ENCODE measurements at places on chromosomes 4 and X.

DNA sequence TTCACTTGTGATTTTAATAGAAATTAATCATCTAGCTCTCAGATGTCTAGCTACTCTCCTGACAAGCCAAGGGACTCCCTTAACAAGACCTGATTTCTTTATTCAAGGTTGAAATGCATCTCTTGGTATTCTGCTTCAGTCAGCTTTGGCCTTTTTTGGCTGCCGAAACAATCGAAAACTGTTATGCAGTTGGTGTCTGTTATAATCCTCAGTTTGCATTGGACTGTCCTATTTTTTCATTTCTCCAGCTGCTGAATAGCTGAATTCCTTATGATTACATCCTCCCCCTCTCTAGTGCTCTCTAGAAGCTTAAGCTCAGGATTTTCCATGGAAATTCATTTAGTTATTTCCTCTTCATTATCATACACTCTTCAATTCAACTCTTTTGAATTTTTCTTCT is 177.2 kb downstream of the TRIML1 start:
- DNase-seq = no peak

GRCh38 chrX:114717921-114718320 is 134.0 kb downstream of the HTR2C start:
- DNase-seq = no peak

DNA sequence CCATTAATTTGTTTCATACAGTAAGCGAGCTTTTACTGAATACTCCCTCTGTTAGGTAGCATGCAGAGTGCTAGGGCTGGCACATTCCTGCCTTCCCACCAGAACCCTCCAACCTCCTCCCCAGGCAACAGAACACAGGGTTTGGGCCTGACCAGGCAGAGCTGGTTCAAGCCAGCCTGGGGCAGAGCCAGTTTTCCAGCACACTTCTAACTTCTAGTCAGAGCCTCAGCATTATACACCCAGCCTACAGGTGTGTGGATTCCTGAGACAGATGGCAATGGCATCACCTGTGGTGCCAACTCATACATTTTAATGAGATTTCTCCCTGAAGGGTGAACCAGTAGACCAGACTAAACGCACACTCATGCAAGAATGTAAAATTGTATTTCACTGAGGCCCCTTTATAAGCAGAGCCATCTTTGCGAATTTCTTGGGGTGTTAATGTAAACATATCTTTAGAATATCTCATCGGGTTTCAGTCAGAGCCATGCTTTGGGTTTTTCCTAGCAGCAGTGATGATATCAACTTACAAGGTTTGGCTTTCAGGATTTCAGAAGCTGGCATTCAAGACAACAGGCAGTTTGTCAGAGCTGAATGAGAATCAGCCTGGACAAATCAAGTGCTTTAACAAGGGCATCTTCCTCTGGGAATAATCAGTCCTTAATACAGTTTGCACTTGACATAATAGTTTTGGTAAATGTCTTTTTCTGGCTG is 92.0 kb downstream of the GATB start:
- DNase-seq = no peak

GRCh38 chr4:82623121-82623683 is 61.4 kb upstream of the TMEM150C start:
- no peak for DNase-seq

GRCh38 chrX:9286234-9286633 is 178.6 kb upstream of the TBL1X start:
- DNase-seq = no peak

DNA sequence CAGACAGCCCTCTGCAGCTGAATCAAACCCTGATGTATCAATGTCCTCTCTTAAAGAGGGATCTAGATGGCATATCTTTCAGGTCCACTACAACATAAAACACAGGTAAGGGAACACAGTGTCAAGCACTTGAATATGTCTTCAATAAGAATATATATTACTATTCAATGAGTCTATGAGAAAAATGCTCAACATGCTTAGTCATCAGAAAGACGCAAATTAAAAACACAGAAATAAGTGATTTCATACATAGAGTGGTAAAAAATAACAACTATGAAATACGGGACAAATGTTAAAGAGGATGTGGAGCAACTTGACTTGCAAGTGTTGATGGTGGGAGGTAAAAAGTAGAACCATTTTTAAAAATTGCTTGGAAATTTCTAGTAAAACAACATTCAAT is 544.6 kb upstream of the HS3ST1 start:
- no peak for DNase-seq

DNA sequence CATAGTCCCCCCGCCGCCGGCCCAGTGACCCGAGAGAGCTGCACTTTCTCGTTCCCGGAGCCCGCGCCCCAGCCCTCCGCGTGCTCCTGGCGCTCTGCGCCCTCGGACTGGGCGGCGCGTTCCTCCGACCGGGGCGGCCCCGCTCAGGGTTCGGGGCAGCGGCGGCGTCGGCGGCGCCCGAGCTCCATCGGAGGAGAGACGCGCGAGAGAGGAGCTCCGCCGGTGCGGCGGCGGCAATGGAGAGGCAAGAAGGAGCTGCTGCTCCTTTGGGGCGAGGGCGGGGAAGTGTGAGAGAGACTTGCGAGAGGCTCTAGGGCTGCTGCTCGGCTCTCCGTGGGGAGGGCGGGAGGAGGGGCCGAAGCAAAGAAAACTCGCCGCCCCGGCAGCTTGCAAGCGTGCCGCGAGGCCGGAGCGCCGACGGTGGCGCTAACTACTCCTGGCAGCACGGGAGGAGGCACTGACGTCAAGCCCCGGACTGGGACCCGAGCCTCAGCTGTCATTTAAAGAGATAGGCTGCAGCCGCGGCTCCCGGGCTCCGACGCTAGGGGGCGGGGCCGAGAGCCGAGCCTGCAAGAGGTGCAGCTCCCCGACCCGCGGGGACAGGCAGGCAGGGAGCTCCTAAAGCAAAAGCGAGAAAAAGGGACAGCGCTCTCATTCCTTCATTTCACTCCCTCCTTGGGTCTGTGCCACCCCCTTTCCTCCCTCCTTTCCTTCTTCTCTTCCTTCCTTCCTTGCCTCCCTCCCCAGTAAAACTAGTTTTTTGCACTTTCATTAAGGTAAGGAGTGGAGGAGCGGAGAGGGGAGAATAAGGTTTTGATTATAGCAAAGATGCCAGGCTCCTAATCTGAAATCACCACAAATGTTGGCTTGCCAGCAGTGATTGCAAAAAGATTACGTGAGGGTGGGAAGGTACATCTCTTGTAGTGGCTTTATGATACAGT is at the start of gene KCTD8:
Gene KCTD8 (minus strand): TSS at position 289 of the 941 bp plus-strand sequence.
- peak; percentile 73 for DNase-seq

GRCh38 chrX:149908727-149909126 is 20.6 kb upstream of the HSFX4 start:
- DNase-seq = no peak

DNA sequence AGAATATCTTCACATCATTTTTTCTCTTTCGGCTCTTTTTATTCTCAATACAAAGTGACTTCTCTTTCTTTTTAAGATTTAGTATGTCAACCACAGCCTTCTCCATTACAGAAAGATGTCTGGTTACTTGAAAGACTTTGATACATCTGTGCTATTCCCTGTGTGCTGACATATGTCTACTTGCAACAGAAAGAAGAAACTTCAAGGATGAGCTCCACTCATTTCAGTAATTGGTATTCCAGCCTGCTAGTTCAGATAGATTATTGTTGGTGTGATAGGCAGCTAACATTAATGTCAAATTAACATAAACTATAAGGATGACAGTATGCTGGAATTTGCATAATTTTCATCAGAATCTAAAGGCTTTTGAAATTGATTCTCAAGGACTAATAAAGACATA is 948.7 kb downstream of the PCDH18 start:
- no peak for DNase-seq

DNA sequence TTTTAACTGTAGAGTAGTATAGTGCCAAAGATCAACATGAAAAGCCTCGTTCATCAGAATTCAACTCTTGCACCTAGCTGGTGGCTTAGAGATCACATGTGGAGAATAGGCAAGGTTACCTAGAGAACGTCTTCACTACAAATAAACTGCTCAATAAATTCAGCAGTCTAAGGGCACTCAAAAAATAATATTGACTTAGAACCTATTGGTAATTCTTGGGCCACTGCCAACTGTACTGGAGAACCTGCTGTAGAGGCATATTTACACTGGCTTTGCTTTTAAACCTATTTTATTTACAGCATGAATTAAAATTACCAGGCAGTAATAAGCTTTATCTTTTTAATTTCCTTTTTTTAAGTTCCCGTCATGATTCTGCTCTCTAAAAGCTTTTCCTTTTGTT is 343.7 kb downstream of the PDHA2 start:
- no peak for DNase-seq

DNA sequence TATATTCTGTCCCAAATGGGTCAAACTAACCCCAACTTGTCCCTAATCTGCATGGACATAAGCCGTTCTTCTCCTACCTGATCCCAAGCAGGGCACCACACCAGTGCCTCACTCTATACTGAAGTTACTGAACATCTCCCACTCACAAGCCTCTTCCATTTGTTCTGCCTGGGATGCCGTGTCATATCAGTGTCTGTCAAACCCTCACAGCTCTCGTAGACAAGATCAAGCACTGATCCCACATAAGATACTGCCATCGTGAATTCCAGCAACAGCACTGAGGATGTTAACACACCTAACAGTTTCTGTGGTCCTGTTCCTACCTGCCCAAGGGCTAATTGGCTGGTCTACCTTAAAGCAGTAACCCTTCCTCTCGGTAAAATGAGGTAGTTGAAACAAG is 162.1 kb downstream of the APBB2 start:
- DNase-seq = no peak

GRCh38 chr4:127249767-127250108 is 383.0 kb upstream of the INTU start:
- DNase-seq = no peak

DNA sequence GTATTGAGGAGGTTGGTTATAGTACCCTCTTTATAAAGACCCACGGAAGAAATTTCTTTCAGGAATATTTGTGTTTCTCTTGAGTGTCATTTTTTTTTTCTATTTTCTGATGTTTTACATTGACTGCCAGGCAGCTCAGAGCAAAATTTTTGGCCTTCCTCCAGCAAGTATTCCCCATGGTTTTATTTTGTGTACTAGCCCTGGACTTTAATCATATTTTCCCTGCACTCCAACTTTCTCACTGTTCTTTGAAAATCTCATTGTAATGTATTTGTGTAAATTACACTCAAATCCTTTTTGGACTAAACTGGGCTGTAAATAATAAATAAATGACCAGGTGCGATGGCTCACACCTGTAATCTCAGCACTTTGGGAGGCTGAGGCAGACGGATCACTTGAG is 45.6 kb upstream of the USP46 start:
- no peak for DNase-seq

GRCh38 chrX:39453889-39454621 is 643.7 kb downstream of the BCOR start:
- DNase-seq = no peak

GRCh38 chrX:34350561-34351335 is 218.6 kb upstream of the FAM47A start:
- no peak for DNase-seq

DNA sequence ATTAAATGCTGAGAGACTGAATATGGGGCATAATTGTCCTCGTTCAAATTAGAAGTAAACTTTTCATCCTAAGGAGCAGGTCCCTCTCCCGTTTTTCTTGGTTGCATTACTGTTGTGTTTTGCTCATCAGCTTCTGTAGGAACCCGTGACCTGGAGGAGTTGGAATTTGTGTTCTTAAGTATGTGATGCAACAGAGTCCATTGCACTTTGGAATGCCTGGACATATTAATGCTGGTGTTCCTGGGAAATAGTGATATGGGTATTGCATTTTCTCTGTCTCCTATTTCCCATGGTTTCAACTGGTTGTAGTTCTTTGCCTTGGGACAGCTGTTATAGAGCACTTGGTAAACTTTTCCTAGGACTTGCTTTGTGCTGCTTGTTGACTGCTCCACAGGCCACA is 417.8 kb upstream of the LCORL start:
- DNase-seq = no peak

GRCh38 chr4:112055100-112055499 is 90.2 kb upstream of the FAM241A start:
- DNase-seq = no peak

DNA sequence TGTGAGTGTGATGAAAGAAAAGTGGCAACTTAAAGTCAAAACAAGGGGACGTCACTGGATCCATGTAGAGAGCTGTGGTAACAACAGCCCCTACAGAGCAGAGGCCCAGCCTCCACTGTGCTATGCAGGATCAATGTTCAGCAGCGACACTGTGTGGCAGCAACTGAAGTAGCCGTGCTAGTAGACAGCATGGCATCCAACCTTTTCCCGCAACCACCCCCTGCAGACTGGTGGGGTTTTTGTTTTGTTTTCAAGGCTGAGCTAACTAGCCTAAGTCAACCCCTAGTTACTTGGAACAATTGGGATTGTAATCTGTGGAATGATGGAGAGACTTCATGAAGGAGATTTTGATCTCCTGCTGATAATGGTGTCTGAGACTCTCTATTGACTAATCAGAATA is 44.4 kb upstream of the PPARGC1A start:
- DNase-seq = no peak

- no peak for DNase-seq
These were observed 12.9 kb downstream of the TLR10 start for GRCh38 chr4:38769857-38770256.

GRCh38 chrX:68823413-68824151 is 5.2 kb upstream of the EFNB1 start:
- DNase-seq = no peak

DNA sequence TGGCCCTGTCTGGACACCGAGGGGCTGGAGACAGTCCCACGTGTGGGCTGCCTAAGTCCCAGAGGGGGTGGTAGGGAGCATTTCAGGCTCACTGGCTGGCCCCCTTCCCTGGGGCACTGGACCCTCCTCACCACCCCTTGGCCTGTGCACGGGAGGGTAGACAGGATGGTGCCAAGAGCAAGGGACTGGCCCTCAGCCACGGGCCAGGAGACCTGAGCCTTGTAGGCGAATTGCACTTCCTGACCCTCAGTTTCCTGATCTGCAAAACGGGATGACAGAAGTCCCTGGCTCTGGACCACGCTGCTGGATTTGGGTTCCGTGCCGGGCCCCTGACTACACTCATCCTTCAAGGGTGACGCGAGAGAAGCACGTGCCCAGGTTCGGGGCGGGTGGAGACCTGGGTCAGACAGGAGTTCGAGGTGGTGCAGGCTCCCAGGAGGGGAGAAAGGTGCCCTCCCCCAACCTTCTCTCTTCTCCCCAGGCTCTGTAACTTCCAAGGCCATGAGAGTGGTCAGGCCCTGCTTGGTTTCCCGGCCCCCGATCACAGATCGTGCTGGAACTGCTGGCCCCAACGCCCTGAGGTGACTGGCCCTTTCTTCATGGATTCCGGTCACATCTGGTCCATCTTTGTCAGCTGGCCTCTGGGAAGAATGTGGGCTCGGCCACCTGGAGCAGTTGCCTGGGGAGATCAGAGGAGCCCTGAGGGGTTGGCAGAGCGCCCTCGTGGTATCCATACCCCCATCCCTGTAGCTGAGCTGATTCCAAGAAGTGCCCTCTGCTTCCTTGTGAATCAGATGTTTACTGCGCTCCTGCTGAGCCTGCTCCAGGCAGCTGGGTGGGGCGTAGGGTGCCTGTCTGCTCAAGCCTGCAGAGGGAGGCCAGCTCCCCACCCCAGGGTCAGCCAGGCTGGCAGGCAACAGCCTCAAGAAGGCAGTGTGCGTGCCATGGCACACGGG is 3.3 kb downstream of the SH3BP2 start:
- DNase-seq = no peak

DNA sequence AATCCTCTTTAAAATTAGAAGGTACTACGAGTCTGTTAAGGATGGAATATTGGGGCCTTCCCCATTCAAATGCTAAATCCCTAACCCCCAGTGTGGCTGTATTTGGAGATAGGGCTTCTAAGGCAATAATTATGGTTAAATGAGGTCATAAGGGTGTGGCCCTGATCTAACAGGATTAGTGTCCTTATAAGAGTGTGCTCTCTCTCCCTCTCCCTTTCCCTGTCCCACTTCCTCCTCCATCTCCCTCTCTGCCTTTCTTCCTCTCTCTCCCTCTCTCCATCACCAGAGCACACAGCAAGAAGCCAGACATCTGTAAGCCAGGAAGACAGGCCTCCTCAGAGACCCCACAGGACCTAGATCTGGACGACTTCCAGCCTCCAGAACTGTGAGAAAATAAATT is 116.9 kb downstream of the COL25A1 start:
- no peak for DNase-seq

All from activated T-cell treated with anti-CD3 and anti-CD28 coated beads for 48 hours (primary cell).